Activated naive CD4-positive, alpha-beta T cell treated with Interleukin-2 at 50 U/mL for 16 hours (primary cell): ENCODE measurements at places on chromosomes 2 and 18.

DNA sequence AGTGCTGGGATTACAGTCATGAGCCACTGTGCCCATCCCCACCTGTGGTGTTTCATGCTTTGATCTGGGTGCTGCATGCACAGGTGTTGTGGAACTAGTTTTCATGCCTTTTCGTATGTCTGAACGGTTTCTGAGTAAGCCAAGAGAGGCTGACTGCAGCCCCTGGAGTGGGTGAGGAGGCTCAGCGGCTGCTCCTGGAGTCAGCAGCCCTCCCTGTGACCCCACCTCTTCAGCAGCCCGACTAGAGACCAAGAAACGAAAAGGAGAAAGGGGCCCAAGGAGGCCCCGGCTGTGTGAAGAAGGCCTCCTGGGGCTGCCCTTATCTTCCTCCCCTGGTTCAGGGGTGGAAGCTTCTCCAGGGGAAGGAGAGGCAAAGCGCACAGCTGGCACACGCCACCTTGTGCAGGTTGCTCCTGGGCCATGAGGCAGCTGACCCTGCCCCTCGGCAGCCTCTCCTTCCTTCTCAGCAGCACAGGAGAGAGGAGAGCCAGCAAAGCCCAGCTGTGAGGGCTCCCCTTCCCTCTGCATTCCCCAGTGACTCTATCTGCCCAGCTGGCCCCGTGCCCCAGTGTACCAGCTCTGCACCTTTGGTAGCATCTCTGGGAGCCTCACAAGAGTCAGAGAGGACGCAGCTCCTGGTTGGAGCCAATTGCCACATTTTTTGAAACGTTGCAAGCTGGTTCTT lies 182.5 kb upstream of the HS6ST1 start:
- no peak for DNase-seq

GRCh38 chr18:79862562-79862961 lies 64.8 kb downstream of the KCNG2 start:
- no peak for DNase-seq

DNA sequence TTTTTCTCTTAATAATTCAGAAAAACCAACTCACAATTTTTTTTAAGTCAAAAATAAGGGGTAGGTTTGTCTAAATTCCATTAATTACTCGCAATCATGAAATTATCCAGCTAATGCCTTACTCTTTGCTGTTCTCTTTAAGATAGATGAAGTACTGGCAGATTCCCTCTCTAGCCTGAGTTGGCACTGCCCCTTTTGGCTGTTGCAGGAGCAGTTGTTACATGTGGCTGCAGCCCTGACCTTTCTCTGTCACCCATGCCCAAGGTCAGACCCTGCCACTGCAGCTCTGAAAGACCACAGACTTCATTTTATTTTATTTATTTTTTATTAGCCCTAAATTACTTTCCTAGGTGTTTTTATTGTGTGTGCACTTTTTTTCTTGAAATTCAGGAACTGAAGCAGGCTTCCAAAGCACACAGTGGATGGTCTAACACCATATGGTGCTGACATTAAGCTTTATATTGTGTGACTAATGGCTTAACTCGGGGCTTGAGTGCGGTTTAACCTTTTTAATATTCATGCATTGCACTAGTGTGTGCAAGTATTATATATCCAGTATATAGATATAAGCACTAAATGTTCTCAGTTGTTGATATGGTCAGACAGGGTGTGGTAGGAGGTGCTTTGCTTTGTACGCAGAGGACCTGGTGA lies 313.0 kb downstream of the CDH2 start:
- no peak for DNase-seq

GRCh38 chr18:39019989-39020388 lies 1454.4 kb upstream of the CELF4 start:
- DNase-seq = no peak

DNA sequence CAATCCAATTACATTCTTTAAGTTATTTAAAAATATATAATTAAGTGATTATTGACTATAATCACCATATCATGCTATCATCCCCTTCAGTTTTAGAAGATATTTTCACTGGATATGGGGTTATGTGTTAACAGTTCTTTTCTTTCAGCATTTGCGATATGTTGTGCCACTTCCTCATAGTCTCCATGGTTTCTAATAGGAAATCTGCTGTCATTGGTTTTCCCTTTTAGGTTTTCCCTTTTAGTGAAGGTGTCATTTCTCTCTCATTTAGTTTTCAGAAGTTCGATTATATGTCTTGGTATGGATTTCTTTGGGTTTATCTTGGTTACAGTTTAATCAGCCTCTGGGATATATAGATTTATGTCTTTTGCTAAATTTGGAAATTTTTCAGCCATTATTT lies 34.8 kb upstream of the EPG5 start:
- DNase-seq = no peak

DNA sequence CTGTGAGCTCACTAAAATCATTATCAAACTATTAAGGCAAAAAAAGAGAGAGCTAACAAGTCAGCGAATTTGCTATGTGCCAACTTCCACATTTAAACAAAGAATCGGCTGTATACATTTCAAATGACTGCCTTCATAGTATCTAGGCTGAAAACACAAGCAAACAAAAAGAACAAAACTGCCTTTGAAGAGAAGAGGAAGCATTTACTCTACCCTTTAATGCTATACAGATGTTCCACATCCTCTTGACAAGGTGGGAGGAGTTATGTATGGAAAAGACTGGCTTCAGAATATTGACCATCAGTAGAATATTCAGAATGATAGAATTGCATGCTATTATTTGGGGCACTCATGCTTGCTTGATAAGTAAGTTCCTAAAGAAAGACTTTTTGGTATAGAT lies 741.7 kb downstream of the PLCL1 start:
- DNase-seq = no peak

DNA sequence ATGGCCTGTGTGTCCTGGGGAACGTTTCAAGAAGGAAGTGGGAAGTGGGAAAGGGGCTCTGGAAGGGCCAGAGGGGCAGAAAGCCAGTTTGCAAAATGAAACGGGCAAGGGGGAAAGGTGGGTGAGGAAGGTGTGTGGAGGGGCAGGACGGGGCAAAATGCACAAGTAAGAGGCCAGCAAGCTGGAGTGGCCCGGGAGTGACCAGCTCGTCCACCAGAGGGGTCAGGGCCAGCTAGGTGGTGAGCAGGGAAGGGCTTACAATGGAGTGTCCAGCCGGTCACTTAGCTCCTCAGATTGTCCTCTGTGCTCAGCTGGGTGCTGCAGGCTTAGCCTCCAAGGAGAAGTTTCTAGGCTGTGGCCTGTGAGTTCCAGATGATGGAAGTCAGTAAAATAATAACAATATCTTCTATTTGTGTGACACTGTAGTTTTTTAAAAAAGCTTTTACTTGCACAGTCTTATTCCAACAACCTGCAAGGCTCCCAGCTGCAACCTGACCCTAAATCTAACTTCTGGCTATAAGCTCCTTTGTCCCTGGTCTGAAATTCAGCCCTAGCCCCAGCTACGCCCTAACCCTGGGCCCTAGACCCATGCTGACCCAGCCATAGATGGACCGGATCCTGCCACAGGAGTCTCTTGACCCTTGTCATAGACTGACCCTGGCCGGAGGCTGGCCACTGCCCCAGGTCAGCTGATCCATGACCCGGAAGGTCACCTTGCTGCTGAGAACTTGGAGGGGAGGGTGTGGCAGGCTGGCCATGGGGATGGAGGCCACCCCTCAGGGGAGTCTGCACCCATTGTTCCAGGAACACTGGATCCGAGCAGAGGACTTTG lies 29.2 kb downstream of the MYO7B start:
- DNase-seq = no peak

- DNase-seq = no peak
These were observed 67.4 kb downstream of the NAB1 start for GRCh38 chr2:190716176-190716807.

- no peak for DNase-seq
These were observed 41.9 kb downstream of the TMEM131 start for GRCh38 chr2:97953853-97954252.

DNA sequence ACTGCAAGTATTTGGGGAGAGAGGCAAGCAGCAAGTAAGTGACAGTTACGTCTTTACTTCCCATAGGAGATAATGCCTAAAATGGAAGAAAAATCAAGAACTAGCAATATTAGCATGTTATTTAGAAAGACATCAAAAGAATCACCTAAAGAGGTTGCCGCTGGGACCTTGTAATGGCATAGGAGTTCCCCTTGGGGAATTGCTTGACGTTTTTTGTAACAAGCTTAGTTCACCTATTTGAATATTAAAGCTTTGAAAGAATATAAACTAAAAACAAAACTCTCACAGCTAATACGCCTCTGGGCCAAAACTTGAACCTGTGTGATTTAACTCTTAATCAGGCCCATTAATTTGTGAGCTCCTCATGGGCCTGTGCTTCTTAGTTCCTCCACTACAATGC lies 89.0 kb downstream of the AAK1 start:
- DNase-seq = no peak

- DNase-seq = no peak
These were observed 213.4 kb downstream of the CDH20 start for GRCh38 chr18:61546590-61546989.
